Stimulated activated CD4-positive, alpha-beta T cell treated with anti-CD3 and anti-CD28 coated beads, Interleukin-1b, Interleukin-23, amount 100 ng/mL, for 48 hours (primary cell): ENCODE measurements at places on chromosomes 13 and 19.

DNA sequence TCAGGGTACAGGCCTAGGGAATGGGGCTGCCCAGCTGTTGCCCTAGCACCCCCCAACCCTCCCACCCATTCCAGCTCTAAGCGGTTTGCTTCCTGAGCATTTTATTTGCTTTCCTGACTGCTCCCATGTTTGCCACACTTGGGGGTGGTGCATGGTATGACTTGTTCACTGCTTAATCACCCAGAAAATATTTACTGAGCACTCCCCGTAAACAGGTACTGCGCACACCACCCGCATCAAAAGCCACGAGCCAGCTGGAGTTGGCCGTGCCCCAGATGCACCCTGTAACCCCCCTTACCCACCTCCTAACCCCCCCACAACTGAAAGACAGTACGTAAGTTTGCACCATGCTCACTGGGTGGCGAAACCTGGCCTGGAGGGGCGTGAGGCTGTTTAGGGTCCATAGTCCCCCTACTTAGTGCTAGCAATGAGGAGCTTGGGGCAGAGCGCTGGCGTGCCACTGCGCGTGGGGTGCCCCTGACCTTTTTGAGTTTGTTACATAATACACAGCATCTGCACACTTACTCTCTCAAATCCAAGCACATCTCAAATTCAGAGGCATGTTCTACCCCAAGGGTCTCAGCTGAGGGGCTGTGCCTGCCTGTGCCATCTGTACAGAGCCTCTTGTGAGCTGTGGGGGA, 29.8 kb downstream of the DPF1 start:
- DNase-seq, result no peak

GRCh38 chr19:33397536-33398360, 24.2 kb downstream of the CEBPG start:
- DNase-seq, result no peak

DNA sequence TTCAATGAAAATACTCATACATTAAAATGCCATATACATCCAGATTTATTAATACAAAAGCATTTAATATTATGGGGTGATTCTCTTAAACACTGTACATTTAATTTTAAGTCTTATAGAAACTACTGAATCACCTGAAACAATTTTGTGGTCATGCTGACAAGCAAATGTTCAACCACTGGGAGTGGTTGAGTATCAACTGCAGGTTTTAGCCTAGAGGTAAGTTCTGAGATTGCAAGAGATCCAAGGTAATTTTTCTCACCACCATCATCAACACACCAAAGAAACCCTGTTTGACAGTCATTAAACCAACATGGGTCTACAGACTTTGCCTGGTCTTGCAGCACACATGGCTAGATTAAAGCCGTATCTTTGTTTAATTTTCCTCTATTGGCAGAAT, 196.3 kb downstream of the LHFPL6 start:
- DNase-seq, result no peak

DNA sequence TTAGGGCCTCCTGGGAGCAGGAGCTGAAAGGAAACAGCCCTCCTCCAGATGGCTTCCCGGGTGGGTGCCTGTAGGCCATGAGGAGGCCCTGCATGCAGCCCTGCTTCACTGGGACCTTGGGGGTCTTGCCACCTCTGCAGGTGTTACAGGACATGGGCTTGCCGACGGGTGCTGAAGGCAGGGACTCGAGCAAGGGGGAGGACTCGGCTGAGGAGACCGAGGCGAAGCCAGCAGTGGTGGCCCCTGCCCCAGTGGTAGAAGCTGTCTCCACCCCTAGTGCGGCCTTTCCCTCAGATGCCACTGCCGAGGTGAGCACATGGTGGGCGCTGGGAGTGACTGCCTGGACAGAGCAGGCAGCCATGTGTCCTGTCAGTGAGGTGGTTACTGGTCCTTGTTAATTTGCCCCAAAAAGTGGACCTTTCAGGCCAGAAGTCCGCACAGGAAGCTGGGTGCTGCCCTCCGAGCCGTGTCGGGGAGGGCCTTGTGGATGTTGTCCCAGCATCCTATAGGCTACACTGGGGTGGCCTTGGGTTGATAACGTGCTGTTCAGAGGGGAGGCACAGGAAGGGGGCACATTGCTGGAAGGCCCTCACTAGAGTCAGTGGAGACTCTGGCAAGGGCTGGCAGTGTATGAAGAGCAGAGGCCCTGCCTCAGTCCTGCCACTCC, 18.7 kb upstream of the QTRT1 start:
- DNase-seq, result no peak

- DNase-seq, result no peak
Observed at GRCh38 chr19:1296575-1297271, 11.1 kb downstream of the EFNA2 start.

DNA sequence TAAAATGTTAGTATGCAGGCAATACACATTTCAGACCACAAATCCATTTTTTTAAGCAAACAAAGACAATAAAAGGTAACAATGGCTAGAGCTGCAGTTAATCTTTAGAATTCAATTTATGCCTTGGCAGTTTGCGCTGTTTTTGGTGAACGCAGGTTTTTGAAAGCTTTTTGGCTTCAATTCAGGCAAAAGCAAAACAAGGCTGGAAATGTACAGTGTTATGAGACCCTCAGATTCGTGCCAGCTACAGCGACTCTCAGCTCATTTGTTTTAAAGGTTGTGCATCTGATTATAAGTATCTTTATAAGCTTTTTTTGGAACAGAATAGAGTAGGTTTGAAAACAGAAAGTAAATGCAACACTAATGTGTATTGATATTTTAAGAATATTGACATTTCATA, 63.6 kb upstream of the SOX1 start:
- DNase-seq, result no peak

GRCh38 chr19:30784850-30785457, 412.8 kb downstream of the ZNF536 start:
- DNase-seq, result peak; percentile 52

DNA sequence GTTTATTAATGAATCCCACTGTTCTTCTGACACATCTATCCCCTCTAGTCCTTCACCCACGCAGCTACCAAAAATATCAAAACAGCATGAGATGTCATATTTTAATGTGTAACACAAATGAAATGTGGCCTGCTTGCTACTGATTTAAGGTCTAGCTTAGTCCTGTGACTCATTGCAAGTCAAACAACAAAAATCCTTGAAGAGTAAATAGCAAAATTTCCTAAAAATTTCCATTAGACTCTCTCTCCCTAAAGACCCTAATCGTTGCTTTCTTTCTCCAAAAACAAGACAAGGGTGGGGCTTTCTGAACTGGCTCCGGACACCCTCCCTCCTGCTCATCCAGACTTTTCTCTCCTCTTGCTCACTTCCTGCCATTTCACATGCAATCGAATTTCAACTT, 99.9 kb upstream of the IPO5 start:
- no peak for DNase-seq

GRCh38 chr13:73025217-73026012, 33.4 kb upstream of the KLF5 start:
- no peak for DNase-seq

- peak; percentile 6 for DNase-seq
Observed at GRCh38 chr19:18194554-18195238, 1.7 kb downstream of the MPV17L2 start.
